ENCODE measurements at places on chromosomes 4 and X. TPM values are rescaled to one million over a fixed set of nuclear protein-coding genes. Genes with fewer than 3 reads are reported as not detected.

MAGEC3 gene
- not detected for total RNA-seq

DNA sequence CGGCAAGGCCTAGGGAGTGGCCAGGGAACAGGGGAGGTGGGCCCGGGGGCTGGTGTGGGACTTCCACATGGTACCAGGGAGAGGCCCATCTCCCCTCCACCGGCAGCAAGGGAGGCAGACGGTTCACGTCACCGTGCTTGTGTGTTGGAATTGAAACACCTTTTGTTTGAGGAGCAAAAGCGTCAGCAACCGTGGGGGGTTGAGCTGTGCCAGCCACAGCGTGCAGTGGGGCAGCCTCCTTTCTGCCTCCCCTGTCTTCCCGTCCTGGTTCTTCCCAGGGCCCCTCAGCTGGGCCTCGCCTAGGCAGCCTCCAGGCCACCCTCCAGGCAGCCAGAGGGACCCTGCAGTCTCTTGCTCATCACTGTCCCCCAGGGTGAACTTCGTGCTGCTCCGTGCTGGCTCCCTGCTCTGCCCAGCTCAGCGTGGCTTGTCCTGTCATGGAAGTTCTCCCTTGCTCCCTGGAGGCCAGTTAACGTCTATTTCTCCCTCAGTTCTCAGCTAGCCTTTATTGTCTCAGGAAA is 32.1 kb upstream of the HGFAC start:
- peak; percentile 63 for DNase-seq

DNA sequence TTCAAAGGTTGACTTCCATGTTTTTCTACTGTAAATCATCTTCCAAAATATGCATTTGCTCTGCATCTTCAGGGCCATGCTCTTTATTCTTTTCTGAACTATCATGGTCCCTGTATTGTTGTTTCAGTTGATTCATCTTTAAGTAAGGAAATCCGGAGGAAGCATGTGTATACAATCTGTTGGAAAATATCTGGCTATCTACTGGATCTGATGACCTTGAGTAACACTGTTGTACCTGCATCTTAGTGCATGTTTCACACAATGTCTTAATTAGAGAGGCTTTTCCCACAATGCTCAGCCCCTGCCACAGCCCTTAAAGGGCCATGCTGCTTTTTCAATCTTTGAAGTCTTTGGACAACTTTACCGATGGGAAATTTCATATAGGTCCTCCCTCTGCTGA is 61.8 kb upstream of the SH3RF1 start:
- no peak for DNase-seq

LIAS gene
- total RNA-seq, result 14.6 TPM

ARHGAP6 gene
- 14.6 TPM for total RNA-seq

MSX1 gene
- 5.2 TPM for total RNA-seq

ZFP92 gene
- 2.4 TPM for total RNA-seq

MED28 gene
- 21.9 TPM for total RNA-seq

DNA sequence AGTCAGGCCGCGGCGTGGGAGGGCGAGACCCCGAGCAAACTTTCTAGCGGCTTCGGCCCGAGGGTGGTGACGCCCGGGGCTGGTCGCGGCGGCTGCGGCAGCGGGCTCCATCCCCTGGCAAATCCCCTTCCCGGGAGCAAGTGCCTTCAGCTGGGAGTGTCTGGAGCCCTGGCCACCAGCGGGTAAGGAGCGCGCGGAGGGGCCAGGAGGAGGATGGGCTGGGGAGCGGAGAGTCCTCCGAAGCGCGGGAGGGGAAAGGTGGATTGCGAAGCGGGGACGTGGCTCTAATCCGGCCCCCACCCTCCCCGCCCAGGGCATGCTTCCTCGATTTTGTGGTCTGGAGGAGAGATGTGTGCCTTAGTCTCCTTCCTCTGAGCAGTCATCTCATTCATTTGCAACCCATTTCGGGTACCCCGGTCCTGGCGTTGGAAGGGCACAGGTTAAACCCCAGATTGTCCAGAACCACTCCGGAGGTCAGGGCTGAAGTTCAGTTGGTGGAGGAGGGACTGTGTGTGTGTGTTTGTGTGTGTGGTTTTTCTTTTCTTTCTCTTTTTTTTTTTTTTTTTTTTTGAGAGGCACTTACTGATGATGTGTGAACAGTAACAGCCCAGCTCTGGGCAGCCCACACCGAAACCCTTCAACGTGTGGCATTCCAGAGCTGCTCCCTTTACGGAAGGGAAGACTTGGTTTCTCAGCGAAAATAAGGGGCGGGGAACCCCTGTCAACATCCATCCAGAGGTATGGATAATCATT is 516 bp downstream of the SGMS2 start:
- no peak for DNase-seq

DNA sequence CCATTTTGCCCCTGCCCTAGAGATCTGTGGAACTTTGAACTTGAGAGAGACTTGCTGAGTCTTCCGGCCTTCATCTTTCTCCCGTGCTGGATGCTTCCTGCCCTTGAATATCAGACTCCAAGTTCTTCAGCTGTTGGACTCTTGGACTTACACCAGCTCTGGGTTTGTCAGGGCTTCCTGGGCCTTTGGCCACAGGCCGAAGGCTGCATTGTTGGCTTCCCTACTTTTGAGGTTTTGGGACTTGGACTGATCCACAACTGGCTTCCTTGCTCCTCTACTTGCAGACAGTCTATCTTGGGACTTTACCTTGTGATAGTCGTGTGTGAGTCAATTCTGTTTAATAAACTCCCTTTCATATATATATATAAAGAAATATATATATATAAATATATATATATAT is 1071.0 kb downstream of the ADGRL3 start:
- no peak for DNase-seq

HAND2 gene
- total RNA-seq, result 1.1 TPM

GRCh38 chr4:91330555-91331137 is 973.1 kb upstream of the GRID2 start:
- DNase-seq, result no peak

ZCCHC18 gene
- total RNA-seq, result 3.6 TPM

GRCh38 chrX:19350941-19351384 is 7.2 kb downstream of the PDHA1 start:
- no peak for DNase-seq

COX7B2 gene
- total RNA-seq, result not detected

DNA sequence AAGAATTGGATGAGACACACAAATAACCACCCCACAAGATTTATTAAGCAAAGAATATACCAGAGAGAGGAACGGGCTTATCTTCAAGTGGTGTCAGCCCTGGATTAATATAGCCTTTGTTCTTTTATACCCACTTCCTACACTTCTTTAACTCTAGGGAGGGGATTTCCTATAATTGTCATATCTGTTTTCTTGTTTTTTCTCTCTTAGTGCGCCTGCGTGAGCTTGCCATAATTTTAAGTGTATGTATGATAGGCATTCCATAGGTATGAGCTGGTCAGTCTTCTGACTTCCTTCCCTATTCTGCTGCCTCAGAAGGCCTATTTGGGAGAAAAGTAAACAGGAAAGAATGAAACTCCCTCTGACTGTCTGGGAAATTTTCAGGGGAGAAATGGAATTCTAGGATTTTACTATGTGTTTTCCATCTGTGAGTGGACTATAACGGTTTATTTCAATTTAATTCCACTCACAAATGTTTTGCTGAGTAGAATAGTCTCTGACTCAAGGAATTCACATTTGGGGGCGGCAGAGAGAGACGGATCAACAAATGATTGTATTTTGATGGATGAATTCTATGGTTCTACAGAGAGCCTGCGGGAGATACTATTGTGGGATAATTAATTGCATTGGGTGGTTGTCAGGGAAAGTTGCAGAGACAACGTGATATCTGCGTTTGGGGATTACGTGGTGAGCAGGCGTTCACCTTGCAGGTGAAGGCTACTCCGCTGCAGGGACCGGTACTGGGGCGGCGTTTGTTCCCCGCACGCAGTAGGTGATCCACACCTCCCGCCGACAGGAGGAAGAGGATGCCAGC is 626 bp upstream of the CEP135 start:
- DNase-seq, result no peak

- DNase-seq, result no peak
Measured at GRCh38 chr4:176883681-176884418, 91.1 kb upstream of the VEGFC start.

DNA sequence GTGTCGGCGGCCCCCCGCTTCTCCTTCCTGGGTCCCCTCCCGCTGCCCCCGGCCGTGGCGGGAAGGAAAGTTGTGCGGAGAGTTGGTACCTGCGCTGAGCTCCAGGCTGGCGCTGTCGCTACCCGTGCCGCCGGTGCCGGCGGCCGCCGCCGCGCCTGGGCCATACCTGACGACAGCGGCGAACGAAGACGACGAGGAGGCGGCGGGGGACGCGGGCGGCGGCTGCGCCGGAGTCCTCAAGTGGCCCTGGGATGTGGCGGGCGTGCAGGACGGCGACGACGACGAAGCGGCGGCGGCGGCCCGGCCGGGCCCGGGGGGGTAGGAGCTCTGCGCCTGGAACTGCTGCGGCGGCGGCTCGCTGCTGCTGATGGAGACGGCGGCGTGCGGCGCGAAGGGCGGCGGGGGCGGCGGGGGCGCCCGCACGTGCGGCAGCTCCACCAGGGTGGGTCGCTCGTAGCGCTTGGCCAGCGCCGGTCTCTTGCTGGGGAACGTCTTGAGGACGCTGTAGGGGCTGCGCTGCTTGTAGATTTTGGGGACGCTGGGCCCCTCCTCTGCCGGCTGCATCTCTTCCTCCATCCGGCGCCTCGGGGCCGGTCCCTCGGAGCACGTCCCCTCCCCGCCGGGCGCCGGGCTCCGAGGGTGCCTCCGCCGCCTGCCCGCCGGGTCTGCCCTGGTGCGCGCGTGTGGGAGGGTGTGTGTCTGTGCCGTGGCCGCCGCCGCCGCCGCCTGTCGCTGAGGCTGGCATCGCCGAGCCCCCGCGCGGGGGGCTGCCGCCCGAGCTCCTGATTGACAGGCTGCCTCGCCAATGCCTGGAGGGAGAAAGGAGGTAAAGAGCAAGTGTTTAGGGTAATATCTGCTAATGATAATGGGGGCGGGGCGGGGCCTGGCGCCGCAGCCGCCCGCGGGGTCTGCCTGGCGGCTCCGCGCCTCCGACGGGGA is 618 bp downstream of the BEND4 start:
- DNase-seq, result peak; percentile 92

H2BW2 gene
- not detected for total RNA-seq
